Stimulated activated CD4-positive, alpha-beta T cell treated with anti-CD3 and anti-CD28 coated beads, Interleukin-4, amount 100 ng/mL, for 4 hours (primary cell): ENCODE measurements at places on chromosomes 4 and X.
A peak's percentile ranks its signal among the peaks of the same experiment; 100 is the strongest.

GRCh38 chr4:139743027-139743426, 77.4 kb downstream of the MGST2 start:
- DNase-seq: no peak

DNA sequence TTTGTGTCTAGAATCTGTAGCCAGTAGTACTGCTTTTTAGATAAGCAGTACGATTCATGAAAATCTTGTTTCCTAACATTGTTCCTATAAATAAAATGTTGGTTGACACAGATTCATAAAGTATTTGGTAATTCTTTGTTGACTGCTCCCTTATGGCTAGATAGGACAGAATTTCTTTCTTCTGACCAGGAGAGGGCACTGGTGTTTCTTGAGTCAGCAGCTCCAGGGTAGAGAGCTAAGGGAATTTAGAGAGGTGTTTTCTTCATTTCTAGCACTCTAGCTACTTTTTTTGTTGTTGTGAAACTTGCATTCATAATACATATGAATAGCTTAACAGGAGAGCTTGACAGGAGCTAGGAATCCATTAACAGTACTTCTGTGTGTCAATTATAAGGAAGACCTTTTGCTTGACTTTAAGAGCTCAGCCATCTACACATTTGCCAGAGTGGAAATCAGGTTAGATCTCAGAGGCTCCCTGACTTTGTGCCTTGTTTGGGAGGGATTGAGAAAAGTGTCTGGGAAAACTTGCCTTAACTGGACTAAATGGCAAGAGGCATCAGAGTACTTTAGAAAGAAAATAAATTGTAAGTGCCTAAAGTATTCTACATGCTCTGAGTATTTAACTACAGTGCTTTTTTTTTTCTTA, 756.1 kb downstream of the SH3BGRL start:
- DNase-seq: no peak

- DNase-seq: no peak
These were observed 15.1 kb upstream of the MAD2L1 start for GRCh38 chr4:120081726-120082125.

- DNase-seq: no peak
These were observed 320.2 kb upstream of the GATB start for GRCh38 chr4:152081024-152081423.

- DNase-seq: no peak
These were observed 3.5 kb downstream of the TMEM271 start for GRCh38 chr4:572594-572993.

DNA sequence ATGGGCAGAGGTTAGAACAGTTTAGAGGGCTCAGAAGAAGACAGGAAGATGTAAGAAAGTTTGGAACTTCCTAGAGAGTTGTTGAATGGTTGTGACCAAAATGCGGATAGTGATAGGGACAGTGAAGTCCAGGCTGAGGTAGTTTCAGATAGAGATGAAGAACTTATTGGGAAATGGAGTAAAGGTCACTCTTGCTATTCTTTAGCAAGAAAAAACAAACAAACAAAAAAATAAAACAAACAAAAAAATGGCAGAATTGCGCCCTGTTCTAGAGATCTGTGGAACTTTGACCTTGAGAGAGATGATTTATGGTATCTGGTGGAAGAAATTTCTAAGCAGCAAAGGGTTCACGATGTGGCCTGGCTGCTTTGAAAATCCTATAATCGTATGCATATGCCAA, 185.1 kb upstream of the SFRP2 start:
- DNase-seq: no peak

- DNase-seq: no peak
These were observed 49.8 kb upstream of the C1QTNF7 start for GRCh38 chr4:15378062-15378461.

- DNase-seq: no peak
These were observed 115.8 kb upstream of the DDIT4L start for GRCh38 chr4:100306018-100306417.

- DNase-seq: no peak
These were observed 108.9 kb downstream of the AFAP1 start for GRCh38 chr4:7830747-7831146.

DNA sequence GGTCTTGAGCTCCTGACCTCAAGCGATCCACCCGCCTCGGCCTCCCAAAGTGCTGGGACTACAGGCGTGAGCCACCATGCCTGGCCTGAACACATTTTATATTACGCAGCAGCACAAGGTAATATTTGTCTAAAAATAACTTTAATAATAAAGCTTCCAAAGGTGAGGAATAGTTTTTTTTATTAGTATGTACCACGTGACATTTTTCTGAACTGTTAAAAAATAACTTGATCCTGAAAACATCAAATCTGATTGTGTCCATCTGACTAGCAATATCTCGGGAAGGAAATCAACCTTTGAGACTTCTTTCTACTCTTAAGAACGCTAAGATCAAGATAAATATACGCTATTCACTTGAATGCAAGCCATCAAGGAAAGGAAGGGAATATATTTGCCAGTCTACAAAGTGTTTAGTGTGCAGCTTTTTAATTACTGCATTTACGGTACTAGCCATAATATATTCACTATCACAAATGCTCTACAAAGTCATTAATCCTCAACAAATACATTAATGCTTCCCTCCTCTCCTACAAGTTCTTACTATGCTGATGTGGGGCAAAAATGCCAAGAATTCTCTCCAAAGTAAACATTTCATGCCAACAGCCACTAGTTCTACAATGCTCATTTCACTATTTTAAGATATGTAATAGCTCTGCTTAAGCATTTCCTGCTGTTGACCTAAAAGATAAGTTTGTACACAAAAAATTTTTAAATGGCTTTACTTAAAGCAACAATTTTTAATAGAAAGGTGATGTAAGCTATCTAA, 143.6 kb downstream of the APBB2 start:
- no peak for DNase-seq

DNA sequence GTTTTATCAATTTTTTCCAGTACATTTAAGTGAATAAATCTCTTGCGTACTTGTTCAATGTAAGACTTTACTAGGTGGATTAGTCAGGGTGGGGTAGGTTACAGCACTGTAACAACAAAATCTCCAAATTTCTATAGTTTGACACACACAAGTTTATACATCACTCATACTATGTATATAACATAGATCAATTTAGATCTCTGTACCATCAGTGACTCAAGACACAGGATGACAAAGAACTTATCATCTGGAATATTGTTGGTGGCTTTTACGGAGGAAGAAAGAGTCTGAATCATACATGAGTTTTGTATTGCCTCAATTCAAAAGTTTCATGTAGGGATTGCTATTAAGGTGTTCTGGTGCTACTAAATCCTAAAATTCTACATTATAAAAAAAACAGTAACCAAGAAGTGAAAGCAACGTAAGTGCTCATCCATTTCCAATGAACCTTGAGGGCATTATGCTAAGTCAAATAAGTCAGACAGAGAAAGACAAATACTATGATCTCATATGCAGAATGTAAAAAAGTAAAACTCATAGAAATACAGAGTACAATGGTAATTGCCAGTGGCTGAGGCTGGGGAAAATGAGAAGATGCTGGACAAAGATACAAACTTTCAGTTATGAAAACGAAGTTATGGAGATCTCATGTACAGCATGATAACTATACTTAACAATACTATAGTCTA, 98.0 kb upstream of the DKK2 start:
- no peak for DNase-seq

- no peak for DNase-seq
These were observed 166.9 kb downstream of the ASMT start for GRCh38 chrX:1781766-1782165.

GRCh38 chrX:17994429-17994828, 133.3 kb upstream of the RAI2 start:
- no peak for DNase-seq

DNA sequence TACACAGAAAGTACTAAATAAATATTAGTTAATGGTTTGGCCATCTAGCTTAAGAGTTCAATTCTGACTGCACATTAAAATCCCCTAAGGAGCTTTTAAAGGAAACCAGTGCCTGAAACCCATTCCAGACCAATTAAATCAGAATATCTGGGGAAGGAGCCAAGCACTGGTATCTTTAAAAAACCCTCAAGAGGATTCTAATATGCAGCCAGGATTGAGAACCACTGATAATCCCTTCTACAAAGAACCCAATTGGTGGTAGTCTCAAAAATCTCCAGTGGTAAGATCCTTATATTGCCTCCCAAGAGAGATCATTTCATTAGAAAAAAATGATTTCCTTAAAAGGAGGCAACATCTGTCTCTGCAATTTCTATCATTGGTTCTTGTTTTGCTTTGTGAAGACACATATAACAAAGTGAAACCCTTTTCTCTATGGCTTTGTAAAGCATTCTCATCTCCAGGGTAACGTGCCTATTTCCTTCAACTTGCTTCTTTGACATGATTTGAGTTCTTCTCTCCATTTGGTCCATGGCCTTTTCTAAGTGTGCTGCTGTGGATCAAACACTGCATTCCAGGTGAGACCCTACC, 3.5 kb downstream of the GPR34 start:
- no peak for DNase-seq

GRCh38 chrX:52031371-52031770, 37.6 kb downstream of the MAGED4B start:
- DNase-seq: no peak

DNA sequence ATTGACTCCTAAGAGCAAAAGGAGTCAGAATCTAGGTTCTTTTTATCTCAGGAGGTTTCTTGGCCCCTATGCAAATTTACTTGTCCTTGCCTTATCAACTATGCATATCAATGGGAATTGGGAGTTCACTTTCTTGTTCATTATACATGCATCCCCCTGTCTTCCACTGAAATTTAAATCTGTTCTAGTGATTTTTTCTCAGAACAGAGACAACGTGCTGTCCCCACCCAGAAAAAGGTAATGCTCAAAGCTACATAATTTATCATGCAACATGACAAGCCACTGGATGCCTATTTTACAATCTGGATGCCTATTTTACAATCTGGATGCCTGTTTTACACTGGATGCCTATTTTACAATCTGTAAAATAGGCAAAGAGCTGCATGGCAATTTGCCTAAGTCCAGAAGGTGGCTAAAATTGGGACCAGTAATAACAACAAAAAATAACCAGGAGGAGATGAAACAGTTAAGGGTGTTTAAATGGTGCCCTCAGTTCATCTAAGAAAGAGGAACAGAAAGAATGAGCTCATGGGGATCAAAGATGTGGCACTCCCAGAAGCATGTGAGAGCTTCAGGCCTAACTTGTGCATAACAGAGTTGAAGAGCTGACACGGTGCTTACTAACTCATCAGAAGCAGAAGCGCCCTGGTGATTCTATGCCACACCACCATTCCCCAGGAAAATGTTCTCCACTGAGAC, 537.8 kb upstream of the BOD1L1 start:
- no peak for DNase-seq

- no peak for DNase-seq
These were observed 19.5 kb upstream of the ZNF41 start for GRCh38 chrX:47502316-47503125.

GRCh38 chrX:16310326-16310725, 143.0 kb downstream of the MAGEB17 start:
- no peak for DNase-seq

GRCh38 chr4:91914176-91914804, 389.5 kb upstream of the GRID2 start:
- DNase-seq: no peak

DNA sequence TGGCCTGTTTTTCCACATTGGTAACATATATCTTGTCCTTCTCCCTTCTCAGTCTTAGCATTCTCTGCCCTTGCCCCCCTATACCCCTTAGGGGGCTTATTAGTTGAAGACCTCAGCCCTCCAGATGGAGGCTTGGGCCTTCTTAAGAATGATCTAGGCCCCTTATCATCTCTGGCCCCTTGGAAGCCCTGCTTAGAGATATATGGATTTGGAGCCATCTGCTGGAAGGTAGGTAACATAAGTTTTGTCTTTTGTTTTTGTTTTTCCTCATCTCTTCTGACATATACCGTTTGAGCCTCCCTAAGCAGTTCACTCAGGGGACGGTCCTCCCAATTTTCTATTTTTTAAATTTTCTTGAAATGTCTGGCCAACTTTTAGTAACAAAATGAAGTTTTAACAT, 48.3 kb upstream of the NAP1L2 start:
- DNase-seq: no peak

DNA sequence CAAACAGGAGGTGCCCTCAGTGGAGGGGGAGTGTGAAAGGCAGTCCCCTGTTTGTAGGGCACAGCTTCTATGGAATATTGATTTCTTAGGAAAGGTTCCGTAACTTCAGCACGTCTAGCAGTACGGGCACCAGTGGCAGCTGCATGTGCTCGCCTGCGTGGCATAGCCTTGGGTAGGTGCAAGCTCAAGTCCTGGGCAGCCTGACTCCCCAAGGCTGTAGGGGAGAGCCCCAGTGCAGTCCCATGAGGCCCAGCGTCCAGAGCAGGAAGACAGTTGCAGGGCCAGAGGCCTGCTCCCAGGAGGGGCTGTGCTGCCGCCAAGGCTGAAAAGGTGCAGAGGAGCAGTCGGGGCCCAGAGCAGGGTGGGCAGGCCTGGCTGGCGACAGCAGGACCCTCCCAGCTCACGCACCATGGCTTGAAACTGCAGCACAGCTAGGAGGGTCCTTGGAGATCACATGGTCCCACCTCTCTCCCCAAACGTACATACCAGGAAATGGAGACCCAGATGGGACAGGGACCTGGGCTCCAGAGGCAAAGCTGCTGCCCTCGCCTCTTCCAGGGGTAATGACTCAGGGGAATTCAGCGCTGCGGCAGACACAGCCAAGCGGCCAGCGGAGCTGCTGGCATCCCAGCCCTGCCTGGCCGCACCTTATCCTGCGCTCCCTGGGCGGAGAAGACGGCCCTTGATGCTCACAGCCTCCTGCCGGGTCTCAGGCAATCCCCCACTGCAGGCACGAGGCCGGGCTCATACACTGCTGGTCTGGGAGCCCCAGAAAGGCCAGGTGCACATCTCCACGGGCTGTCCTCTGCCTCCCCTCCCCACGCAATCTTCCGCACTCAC, 6.0 kb upstream of the DUSP9 start:
- no peak for DNase-seq

GRCh38 chr4:98529970-98530569, 128.3 kb downstream of the TSPAN5 start:
- no peak for DNase-seq

GRCh38 chr4:6663596-6664393, 23.3 kb downstream of the MRFAP1 start:
- DNase-seq: no peak

DNA sequence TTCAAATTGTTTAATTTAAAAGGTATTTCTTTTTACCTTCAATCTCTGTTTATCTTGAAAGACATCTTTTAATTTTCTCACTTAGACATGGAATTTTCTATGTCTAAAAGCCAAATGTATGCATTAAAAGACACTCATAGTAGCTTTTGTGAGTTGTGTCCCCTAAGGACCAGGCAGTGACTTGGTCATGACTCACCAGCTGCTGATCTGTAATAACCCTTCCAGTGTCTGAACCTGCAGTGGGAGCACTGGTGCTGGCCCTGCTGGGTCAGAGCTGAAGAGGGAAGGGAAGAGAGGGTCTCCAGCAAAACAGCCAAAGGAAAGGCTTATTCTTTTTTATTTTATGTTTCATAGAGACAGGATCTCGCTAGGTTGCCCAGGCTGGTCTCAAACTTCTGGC, 31.1 kb upstream of the SH3D19 start:
- DNase-seq: no peak

GRCh38 chr4:188485906-188486305, 346.7 kb downstream of the TRIML1 start:
- DNase-seq: no peak

- DNase-seq: no peak
These were observed 38.3 kb downstream of the ARAP2 start for GRCh38 chr4:36206012-36206411.

GRCh38 chrX:275967-276580, 5.1 kb upstream of the PLCXD1 start:
- peak; percentile 43 for DNase-seq

GRCh38 chr4:179441596-179441995, 1999.4 kb upstream of the AGA start:
- no peak for DNase-seq

GRCh38 chr4:7831330-7831729, 108.3 kb downstream of the AFAP1 start:
- peak; percentile 38 for DNase-seq
